ENCODE measurements at places on chromosomes 3 and 15.

DNA sequence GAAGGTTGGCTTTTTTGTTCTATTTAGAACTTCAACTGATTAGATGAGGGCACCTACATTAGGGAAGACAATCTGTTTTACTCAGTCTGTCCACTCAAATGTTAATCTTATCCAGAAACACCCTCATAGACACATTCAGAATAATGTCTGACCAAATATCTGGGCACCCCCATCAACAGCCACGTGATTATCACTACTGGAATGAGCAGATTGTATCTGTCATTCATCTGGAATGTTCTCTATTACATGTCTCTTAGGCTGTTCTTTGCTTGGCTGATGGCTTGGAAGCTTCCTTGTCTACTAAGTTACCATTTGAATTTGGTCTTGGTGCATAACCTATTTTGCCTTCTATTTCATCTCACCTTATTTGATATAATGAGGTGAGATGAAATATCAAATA lies 15.7 kb upstream of the LRRC58 start:
- H3K4me3 ChIP-seq, result no peak overlapping the region
- peaks cover 18% of the 10 kb centered on the region for H3K27me3 ChIP-seq
- H3K36me3 ChIP-seq, result no peaks in the 10 kb centered on the region
- no peak for DNase-seq
- no peaks in the 10 kb centered on the region for H3K4me1 ChIP-seq
- H3K27ac ChIP-seq, result no peak overlapping the region

DNA sequence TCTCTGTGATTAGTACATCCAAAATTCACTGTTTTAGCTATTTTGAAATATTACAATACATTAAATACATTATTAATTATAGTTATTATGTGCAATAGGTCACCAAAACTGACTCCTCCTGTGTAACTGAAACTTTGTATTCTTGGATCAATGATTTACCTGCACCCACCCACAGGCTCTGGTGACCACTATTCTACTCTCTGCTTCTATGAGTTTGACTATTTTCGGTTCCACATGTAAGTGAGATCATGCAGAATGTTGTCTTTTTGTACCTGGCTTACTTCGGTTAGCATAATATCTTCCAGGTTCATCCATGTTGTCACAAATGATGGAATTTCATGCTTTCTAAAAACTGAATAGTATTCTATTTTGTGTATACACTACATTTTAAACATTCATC lies 43.8 kb downstream of the SLC2A2 start:
- DNase-seq, result no peak
- H3K4me3 ChIP-seq, result no peak overlapping the region
- no peaks in the 10 kb centered on the region for H3K4me1 ChIP-seq
- H3K36me3 ChIP-seq, result no peaks in the 10 kb centered on the region

DNA sequence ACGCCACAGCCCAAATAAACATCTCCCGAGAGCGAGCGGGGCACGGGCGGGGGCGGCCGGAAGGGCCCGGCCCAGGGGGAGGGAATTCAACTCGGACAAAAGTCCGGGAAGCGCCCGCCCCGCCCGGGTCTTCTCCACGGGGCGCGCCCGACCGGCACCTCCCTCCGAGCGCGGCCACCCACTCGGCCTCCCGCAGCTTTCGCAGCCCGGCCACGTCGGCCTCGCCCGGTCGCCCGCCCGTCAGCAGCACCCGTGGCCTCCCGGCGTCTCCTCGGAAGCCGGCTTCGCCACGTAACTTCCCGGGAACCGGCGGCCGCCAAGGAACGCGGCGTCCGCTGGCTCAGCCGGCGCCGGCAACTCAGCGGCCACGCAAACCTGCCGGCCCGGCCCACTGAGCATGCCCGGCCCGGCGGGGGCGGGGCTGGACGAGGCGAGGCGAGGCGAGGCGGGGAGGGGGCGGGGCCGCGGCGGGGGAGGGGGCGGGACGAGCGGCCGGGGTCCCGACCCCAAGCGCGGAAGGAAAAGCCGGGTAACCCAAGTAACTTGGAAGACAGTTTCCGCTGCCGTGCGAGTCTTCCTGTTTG lies at the start of gene TJP1:
Gene TJP1, minus strand, starts transcription at position 369 of the 584 bp plus-strand sequence. CDS start 440 bp downstream, outside the sequence.
- peaks cover 17% of the 10 kb centered on the region for H3K4me1 ChIP-seq
- H3K27me3 ChIP-seq, result peaks cover 56% of the 10 kb centered on the region
- H3K4me3 ChIP-seq, result peak within 1 kb of the TSS; percentile 32
- no peak within 1 kb of the TSS for H3K27ac ChIP-seq

DNA sequence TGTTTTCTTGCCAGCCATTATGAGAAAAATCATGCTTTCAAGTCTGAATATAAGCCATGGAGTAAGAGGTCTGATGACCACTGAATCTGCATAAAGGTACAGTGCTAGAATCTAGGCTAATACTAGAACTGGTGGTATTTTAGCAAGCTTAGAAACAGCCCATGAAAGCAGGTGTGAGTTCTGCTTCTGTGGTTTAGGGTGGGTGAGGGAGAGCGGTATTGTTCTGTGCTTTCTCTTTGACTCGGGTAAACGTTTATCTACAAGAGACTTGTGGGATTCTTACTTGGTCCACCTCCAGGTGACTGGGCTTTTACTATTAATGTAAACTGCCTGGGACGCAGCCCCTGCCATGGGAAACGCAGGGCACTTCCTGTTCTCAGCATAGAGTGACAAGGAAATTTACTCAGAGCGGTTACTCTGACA lies 55.2 kb downstream of the PGPEP1L start:
- no peaks in the 10 kb centered on the region for H3K27me3 ChIP-seq
- H3K27ac ChIP-seq, result peak overlapping the region; percentile 51
- H3K4me1 ChIP-seq, result peaks cover 17% of the 10 kb centered on the region

DNA sequence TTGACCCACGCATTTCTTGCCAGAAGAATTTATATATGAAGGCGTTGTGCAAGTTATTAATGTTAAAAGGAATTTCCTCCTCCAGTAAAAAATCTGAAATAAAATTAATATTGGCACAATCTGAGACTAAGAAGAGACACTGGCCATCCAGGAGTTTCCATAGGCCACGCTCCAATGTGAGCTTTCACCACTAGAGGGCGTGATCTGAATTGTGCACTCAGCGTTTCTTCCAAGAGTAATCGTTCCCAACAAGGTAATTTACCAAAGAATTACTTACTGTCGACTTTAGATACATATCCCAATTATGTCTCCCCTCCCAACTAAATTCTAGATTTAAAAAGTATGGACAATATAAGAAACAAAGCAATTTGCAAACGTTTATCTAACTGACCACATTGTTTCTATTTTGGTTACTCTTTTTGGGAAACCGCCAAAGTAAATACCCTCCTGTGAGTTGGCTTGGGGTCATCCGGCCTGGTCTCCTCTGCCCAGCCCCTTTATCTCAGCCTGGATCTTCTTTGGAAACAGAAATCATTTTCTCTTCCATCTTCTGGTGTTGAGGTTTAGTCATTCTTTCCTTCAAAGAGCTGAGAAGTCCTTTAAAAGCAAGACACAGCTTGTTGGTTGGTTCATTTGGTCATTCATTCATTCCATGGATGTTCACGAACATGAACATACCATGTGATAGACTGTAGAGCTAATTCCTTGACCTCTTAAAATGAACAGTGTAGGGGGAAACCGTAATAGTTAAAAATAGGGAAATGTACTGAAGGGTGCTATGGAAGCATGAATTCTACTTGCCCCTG lies 26.2 kb downstream of the POLR2M start:
- H3K27ac ChIP-seq, result no peak overlapping the region
- H3K4me1 ChIP-seq, result peaks cover 9% of the 10 kb centered on the region
- peak; percentile 69 for DNase-seq
- H3K4me3 ChIP-seq, result no peak overlapping the region
- no peaks in the 10 kb centered on the region for H3K36me3 ChIP-seq
- H3K27me3 ChIP-seq, result no peaks in the 10 kb centered on the region

GRCh38 chr15:32033186-32033890 lies 3.0 kb downstream of the CHRNA7 start:
- no peaks in the 10 kb centered on the region for H3K36me3 ChIP-seq
- H3K27ac ChIP-seq, result no peak overlapping the region
- H3K4me3 ChIP-seq, result no peak overlapping the region
- H3K27me3 ChIP-seq, result peaks cover 42% of the 10 kb centered on the region
- H3K4me1 ChIP-seq, result peaks cover 12% of the 10 kb centered on the region

- H3K27ac ChIP-seq, result no peak overlapping the region
- H3K36me3 ChIP-seq, result peaks cover 18% of the 10 kb centered on the region
- no peaks in the 10 kb centered on the region for H3K27me3 ChIP-seq
- DNase-seq, result no peak
Observed at GRCh38 chr15:60345598-60345997, 52.2 kb downstream of the ANXA2 start.

DNA sequence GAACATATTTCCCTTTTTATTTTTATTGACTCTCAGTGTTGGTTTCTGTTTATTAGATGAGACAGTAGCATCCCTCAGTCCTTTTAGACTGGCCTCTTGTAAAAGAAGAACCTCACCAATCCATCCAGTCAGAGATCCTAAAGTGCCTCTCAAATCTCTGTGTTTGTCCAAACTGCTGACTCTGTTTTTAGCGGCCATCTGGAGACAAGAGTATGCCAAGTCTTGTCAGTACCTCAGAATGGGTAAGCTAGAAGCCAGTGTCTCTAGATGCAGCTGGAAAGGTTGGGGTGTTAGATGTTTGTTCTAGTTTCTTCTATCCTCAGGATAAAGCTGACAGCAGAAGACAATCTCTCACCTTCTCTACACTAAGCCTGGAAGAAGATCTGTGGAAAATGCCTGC lies 537.7 kb upstream of the ZNF385D start:
- DNase-seq, result no peak
- H3K36me3 ChIP-seq, result no peaks in the 10 kb centered on the region
- no peak overlapping the region for H3K4me3 ChIP-seq
- no peak overlapping the region for H3K27ac ChIP-seq

DNA sequence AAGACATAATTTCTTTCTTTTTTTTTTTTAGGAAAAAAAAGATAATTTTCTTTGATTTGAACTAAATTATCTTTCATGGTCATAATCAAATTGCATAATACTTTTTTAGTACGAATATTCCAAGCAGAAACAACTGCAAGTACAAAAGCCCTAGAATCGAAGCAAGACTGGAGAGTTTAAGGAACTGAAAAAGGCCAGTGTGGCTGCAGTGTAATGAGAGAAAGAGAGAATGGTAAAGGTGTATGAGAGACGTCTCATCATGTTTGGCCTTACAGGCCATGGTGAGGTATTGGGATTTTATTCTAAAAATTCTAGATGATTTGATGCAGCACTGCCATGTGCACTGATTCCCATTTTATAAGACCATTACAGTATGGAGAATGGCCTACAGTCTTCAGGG lies 180.9 kb downstream of the SUCNR1 start:
- no peak for DNase-seq
- no peak overlapping the region for H3K27ac ChIP-seq
- peaks cover 4% of the 10 kb centered on the region for H3K4me1 ChIP-seq
- no peaks in the 10 kb centered on the region for H3K36me3 ChIP-seq
- no peaks in the 10 kb centered on the region for H3K27me3 ChIP-seq
- no peak overlapping the region for H3K4me3 ChIP-seq

DNA sequence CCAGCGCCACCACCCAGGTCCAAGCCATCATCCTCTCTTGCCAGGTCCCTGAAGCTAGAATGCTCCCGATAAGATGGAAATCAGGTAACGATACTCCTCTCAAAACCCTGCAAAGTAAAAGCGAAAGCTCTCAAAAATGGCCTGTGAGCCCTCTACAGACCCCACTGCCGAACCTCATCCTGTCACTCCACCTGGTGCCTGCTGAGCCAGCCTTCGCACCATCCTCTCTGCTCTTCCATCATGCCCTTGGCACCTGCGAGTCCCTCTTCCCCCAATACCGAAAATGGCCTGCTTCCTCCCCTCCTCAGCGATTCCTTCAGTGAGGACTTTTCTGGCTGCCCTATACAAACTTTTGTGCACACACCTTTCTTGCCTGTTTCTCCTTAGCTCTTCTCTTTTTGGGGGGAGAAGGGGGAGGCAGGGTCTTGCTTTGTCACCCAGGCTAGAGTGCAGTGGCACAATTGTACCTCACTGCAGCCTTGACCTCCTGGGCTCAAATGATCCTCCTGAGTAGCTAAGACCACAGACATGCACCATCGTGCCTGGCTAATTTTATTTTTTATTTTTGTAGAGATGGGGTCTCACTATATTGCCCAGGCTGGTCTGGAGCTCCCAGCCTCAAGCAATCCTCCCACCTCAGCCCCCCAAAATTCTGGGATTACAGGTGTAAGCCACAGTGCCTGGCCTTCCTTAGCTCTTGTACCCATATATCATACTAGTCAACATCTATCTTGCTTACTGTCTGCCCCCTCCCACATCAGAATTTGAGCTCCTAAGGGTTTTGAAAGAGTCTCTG lies 3.0 kb downstream of the IDH2 start:
- H3K27ac ChIP-seq, result peak overlapping the region; percentile 90
- H3K4me3 ChIP-seq, result peak overlapping the region; percentile 86
- peaks cover 74% of the 10 kb centered on the region for H3K4me1 ChIP-seq
- peaks cover 21% of the 10 kb centered on the region for H3K36me3 ChIP-seq
- peak; percentile 54 for DNase-seq
- no peaks in the 10 kb centered on the region for H3K27me3 ChIP-seq

- no peaks in the 10 kb centered on the region for H3K36me3 ChIP-seq
- no peaks in the 10 kb centered on the region for H3K27me3 ChIP-seq
- no peak overlapping the region for H3K27ac ChIP-seq
- no peaks in the 10 kb centered on the region for H3K4me1 ChIP-seq
- H3K4me3 ChIP-seq, result no peak overlapping the region
Observed at GRCh38 chr15:54816401-54816800, 380.3 kb downstream of the RSL24D1 start.

GRCh38 chr3:61562042-61562720 lies 810 bp downstream of the PTPRG start:
- peaks cover 13% of the 10 kb centered on the region for H3K4me1 ChIP-seq
- peak; percentile 5 for DNase-seq
- H3K36me3 ChIP-seq, result no peaks in the 10 kb centered on the region
- H3K27me3 ChIP-seq, result peaks cover 60% of the 10 kb centered on the region

DNA sequence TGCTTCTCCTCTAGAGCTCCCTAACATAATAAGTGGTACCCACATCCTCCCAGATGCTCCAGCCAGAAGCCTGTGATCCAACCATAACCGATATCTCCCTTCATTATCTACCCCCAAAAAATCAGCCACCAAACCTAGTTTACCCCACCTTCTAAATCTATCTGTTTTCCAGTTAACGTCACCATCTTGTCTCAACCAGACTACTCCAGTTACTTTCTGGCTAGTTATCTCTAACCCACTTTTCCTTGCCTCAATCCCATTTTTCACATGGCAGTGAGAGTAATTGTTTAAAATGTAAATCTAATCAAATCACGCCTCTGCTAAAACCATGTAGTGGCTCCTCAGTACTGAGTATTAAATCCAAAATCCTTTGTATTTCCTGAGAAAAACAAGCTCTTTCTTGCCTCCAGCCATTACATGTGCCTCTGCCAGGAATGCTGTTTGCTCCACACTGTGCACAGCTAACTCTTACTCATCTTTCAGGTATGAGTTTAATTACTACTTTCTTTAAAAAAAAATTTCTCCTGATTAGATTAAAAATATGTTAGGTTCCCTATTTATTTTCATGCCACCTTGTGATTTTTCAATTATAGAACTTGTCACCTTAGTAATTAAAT lies 15.4 kb downstream of the CCDC54 start:
- no peak overlapping the region for H3K27ac ChIP-seq
- no peak overlapping the region for H3K4me3 ChIP-seq
- H3K36me3 ChIP-seq, result no peaks in the 10 kb centered on the region
- peaks cover 8% of the 10 kb centered on the region for H3K27me3 ChIP-seq

GRCh38 chr3:50316657-50317242 lies 5.8 kb downstream of the HYAL2 start:
- H3K27me3 ChIP-seq, result no peaks in the 10 kb centered on the region
- peaks cover 37% of the 10 kb centered on the region for H3K4me1 ChIP-seq
- no peak overlapping the region for H3K4me3 ChIP-seq

All from activated CD4-positive, alpha-beta T cell treated with anti-CD3 and anti-CD28 coated beads for 36 hours (primary cell).